Renal cortex interstitium (tissue), 15 donors: ENCODE measurements at places on chromosomes 5 and 9.

- DNase-seq, result no peak
These were observed 23.9 kb upstream of the PPP3R2 start for GRCh38 chr9:101618698-101619097.

DNA sequence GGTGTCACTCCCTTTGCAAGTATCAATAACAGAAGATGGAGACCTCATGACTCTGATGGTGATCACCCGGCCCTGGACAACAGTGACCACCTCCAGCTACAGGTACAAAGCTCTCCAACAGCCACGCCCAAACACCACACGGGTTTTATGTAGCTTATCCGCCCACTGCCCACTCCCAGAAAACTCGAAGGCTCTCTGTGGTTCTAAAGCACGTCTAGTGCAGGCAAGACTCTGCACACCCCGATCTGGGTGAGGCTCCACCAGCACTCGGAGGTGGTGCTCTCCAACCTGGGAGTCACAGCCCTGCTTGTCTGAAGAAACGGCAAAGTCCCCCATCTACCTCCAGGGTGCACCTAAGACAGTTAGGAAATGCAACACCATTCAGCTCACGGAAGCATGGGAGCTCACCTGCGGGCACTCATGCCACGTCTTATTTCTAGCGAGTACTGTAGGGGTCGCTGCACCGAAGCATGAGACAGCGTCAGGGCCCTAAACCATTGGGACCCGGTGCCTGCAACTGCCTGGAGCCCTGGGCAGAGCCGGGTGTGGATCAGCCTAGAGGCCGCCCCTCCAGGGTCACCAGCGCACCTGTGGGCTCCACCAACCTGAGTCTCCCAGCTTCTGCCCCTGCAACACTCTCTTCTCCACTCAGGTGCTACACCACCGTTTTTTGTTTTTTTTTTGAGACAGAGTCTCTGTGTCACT, 58.1 kb upstream of the ZNF354A start:
- DNase-seq, result no peak

DNA sequence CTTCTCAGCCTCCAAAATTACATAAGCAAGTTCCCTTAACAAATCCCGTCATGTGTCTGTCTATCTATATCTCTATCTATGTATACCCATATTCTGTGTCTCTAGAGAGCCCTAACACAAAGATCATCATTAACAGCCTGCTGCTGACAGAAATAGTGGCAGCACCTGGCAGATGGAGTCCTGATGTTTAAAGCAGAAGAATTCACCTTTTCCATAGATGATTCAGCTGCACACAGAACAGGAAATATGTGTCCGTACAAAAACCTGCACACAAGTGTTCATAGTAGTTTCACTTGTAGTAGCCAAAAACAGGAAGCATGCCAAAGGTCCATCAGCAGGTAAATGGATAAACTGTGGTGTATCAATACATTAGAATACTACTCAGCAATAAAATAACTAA, 45.0 kb upstream of the ACO1 start:
- DNase-seq, result no peak

GRCh38 chr9:130356033-130356432, 88.7 kb upstream of the ASS1 start:
- DNase-seq, result no peak

DNA sequence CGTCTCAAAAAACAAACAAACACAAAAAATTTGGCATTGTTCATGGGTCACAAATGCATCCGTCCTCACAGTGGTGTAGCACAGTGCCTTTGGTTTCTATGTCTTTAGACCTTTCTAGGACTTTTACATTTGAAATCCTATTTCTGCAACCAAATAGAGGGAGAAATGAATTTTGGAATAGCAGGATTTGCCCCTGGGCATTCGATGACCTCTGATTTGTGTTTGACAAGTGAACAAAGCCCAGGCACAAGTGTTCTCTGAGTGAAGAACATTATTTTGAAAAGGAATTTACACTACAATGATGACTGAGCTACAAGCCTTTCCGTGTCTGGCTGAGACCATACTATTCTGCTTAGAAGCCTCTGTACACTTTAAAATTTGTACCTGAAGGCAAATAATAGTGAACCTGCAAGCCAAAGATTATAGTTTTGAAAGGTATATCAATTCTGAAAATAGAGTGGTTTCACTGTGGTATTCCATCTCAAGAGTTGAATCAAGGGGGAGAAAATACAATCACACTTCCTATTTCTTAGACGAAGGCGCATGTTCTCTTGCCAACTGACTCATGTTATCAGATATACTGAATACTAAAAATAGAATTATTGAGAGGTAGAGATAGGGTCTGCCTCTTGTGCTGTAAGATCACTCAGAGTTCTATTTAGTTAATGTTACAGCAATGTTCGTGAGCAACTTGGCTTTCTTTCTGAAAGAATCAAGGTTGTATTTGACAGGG, 297.6 kb downstream of the KDM4C start:
- no peak for DNase-seq

- no peak for DNase-seq
These were observed 29.2 kb downstream of the SUSD1 start for GRCh38 chr9:112145886-112146285.

DNA sequence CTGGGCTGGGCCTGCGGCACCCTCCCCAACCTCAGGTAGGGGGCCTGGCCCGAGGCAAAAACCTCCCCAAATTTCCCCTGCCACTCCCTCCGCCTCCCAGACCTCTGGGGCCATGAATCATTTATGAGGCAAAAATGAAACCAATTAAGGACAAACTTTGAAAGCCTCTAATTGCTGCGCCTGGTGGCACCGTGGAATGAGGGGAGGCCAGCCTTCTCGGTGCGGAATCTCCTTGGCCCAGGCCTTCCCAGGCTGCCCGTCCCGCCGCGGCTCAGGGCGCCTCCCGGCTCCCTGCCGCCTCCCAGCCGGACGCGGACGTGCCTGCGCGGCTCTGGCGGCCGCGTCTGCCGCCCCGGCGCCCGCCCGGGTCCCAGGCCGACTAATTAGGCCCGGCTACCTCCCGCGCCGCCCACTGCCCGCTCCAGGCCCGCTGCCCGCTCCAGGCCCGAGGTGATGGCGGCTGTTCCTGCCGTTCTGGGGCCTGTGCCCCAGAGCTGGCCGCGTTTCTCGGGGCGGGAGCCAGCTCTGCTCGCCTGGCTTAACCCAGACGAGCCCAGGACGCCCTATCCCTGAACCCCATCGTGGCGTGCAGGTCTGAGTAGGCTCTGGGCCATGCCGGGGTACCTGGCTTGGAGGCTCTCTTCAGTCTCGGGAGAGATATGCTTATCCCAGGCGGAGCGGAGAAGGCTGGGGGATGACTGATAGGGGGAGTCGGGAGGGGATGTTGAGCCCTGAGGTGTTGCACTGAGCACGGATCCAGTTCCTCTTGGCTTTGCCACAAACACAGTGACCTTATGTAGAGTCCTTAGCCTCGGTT, 20.1 kb downstream of the CXXC5 start:
- DNase-seq, result no peak

GRCh38 chr5:103532086-103532734, 30.4 kb downstream of the NUDT12 start:
- no peak for DNase-seq

- no peak for DNase-seq
These were observed 22.7 kb upstream of the FSTL4 start for GRCh38 chr5:133635051-133635450.

- no peak for DNase-seq
These were observed 15.2 kb downstream of the FKBP15 start for GRCh38 chr9:113205861-113206260.

DNA sequence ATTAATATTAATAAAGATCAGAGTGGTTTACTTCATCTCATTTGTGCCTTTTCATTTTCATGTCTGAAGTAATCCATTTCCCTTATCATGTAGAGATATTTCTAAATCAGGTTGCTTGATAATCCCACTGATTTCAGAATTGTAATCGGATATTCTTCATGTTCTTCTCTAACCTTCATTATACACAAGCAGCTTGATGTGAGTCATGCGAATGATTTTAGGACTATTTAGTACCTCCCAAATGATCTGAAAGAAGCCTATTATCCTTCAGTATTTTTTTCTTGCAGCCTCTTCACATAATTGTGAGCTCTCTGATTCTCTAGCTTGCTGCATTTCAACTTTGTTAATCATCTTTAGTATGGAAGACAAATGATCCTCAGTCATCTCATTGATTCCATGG, 182.0 kb downstream of the GIN1 start:
- DNase-seq, result no peak

DNA sequence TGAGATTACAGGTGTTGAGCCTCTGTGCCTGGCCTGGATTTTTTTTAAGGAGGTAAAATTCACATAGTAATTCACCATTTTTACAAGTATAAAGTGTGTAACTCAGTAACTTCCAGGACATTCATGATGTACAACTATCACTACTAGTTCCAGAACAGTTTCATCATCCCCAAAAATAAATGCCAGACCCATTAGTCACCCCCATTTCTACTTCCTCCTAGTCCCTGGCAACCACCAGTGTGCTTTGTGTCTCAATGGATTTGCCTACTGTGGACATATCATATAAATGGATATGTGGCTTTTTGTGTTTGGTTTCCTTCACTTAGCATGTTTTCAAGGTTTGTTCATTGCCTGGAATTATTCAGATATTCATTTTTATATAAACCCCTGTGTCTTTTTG, 72.5 kb upstream of the PANK3 start:
- DNase-seq, result no peak

- no peak for DNase-seq
These were observed 91.5 kb upstream of the ELL2 start for GRCh38 chr5:96053063-96053735.

GRCh38 chr5:151094852-151095245, 14.0 kb upstream of the TNIP1 start:
- DNase-seq, result no peak

DNA sequence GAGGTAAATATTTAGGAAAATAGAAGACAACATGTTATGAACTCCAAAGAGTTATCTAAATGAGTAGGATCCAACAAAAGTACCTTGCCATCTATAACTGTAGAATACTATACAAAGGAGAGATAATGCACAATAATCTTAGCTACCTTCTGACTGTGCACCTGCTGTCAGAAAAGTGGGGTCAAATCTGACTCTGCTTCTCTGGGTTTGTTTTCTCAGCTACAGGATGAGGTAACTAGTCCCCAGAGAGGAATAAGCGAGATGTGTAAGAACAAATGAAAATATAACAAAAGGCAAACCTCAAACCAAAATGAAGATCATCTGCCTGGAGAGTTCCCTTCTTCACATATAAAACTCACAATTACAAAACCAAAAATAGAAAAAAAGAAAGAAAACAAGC, 204.8 kb downstream of the DCP2 start:
- no peak for DNase-seq

GRCh38 chr5:88892669-88893068, 9.7 kb upstream of the MEF2C start:
- DNase-seq, result no peak

DNA sequence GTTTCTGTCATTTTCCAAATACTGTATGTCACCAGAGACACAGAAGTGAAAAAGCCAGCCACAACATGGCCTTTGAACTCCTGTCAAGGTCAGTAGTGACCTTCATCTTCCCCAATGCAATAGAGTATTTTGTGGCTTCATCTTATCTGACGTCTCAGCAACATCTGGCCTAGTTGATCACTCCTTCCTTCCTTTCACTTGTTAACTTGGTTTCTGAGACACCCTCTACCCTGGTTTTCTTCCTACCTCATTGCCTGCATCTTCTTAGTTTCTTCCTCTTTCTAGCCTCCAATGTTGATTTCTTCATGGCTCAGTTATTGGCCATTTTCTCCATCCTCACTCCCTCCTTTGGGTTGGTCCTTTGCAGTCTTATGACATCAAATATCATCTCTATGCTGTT, 36.3 kb downstream of the GLIS3 start:
- no peak for DNase-seq

GRCh38 chr5:50476549-50476948, 35.5 kb upstream of the EMB start:
- no peak for DNase-seq

DNA sequence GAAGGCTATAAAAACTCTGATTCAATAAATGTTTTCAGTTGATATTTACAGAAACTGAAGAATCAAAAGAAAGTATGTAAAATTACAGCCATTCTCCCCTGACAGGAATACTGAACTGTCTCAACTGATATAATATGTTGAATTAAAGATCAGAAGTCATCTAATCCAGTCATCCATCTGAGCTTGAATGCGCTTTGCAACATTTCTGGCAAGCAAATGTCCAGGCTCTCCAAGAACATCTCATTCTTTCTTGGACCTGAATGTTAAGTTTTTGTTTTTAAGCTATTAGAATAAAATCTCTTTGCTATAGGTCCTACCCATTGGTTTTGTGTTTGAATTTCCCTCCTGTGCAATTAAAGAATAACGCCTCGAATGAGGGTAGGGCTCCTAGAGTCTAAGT, 120.5 kb downstream of the MPDZ start:
- no peak for DNase-seq

- DNase-seq, result no peak
These were observed 99.4 kb upstream of the DMRT1 start for GRCh38 chr9:742104-742503.

GRCh38 chr9:124296094-124296493, 38.3 kb downstream of the NEK6 start:
- DNase-seq, result no peak
